PC-3 (cell line): ENCODE measurements at places on chromosomes 13 and 19.

DNA sequence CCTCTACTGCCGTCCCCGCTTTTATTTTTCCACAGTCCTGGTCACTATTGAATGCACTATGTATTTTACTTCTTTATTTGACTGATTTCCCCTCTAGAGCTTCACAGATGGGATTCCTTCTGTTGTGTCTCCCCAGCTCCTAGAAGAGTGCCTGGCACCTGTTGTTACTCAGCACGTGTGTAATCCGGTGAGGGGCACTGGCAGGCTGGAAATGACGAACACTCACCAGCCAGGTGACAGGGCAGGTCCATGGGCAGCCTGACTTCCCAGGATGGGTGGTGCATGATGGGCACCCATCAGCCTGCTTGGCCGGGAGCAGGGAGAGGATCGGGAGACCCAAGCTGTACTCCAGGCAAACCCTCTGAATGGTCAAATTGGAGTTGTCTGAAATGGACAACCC lies 67.2 kb downstream of the CEBPG start:
- no peaks in the 10 kb centered on the region for H3K4me1 ChIP-seq
- no peak overlapping the region for H3K27ac ChIP-seq
- no peaks in the 10 kb centered on the region for H3K27me3 ChIP-seq
- no peak for DNase-seq
- no peaks in the 10 kb centered on the region for H3K36me3 ChIP-seq
- no peak overlapping the region for H3K4me3 ChIP-seq

- DNase-seq: peak; percentile 10
- no peak overlapping the region; the same call in 1 of the 2 replicates for H3K27ac ChIP-seq
- H3K4me3 ChIP-seq: peak overlapping the region; percentile 74
These were observed 108.8 kb downstream of the KCTD15 start for GRCh38 chr19:33905473-33905936.

DNA sequence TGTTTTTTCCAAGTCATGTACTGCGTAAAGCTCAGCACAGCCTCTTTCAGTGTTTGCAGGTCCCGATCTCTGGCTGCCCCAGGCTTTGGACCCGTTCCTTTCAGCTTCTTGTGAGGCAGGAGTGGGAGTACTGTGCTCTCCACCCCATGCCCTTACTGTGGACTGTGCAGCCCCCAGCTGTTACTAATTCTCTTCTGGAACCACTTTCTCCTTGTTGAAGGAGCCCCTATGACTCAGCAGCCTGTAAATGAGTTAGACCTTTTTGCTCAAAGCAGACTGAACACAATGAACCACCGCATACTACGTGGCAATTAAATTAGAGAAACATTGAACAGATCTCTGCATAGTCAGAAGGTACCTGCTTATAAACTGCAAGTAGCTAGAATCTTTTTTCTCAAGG lies 39.0 kb downstream of the SERTM1 start:
- H3K36me3 ChIP-seq: no peaks in the 10 kb centered on the region
- H3K4me1 ChIP-seq: no peaks in the 10 kb centered on the region
- DNase-seq: peak; percentile 18
- no peaks in the 10 kb centered on the region for H3K27me3 ChIP-seq

GRCh38 chr13:42820451-42820850 lies 39.1 kb downstream of the FAM216B start:
- no peak overlapping the region for H3K4me3 ChIP-seq
- H3K4me1 ChIP-seq: peaks cover 11% of the 10 kb centered on the region
- no peak for DNase-seq
- H3K27me3 ChIP-seq: no peaks in the 10 kb centered on the region
- H3K27ac ChIP-seq: no peak overlapping the region
- H3K36me3 ChIP-seq: no peaks in the 10 kb centered on the region

GRCh38 chr13:97030705-97031452 lies 36.6 kb upstream of the OXGR1 start:
- no peaks in the 10 kb centered on the region for H3K27me3 ChIP-seq
- no peak overlapping the region for H3K4me3 ChIP-seq
- H3K4me1 ChIP-seq: no peaks in the 10 kb centered on the region; the same call in 1 of the 2 replicates
- H3K27ac ChIP-seq: no peak overlapping the region

- H3K4me3 ChIP-seq: no peak overlapping the region
- H3K4me1 ChIP-seq: no peaks in the 10 kb centered on the region
- H3K27ac ChIP-seq: no peak overlapping the region
- no peaks in the 10 kb centered on the region for H3K27me3 ChIP-seq
- DNase-seq: no peak
These were observed 339.0 kb downstream of the DCT start for GRCh38 chr13:94140511-94140910.

GRCh38 chr13:99005609-99006008 lies 27.7 kb upstream of the DOCK9 start:
- H3K27me3 ChIP-seq: no peaks in the 10 kb centered on the region
- no peak for DNase-seq
- H3K27ac ChIP-seq: no peak overlapping the region
- no peaks in the 10 kb centered on the region for H3K4me1 ChIP-seq

DNA sequence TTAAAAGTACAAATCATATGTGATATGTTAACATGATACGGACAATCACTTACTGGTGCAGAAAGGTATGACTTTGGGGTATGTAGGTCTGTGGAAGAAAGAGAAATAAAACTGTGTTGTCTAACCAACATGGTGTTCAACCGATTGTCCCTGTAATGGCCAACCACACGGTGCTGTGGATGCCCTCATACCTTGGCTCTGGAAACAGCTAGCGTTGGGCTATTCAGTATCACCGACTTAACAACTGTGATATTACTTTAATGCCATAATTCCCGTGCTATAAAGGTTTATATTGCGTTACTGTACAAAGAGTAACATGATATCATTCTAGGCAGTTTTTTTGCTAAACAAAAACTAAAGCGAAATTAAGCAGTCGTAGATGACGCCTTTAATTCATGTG lies 448.3 kb downstream of the EFNB2 start:
- no peak overlapping the region for H3K4me3 ChIP-seq
- H3K27ac ChIP-seq: no peak overlapping the region
- H3K27me3 ChIP-seq: no peaks in the 10 kb centered on the region
- DNase-seq: no peak

DNA sequence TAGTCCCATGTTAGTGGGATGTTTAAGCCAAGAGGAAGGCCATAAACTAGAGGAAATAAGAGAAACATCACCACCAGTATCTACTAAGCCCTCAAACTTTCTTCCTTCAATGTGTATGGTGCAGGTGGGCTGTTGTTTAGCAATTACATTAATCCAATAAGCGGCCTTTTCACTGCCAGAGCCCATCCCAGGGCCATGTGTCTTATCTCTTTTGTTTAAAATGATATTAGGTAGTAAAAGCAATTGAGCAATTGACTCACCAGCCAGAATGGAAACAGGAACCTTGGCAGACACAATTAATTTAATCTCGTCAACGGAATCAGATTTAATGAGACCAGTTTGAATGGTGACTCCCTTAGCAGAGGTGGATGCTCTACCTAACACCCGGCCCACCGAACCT lies 1503.5 kb downstream of the UQCRFS1 start:
- H3K4me3 ChIP-seq: no peak overlapping the region
- no peaks in the 10 kb centered on the region for H3K4me1 ChIP-seq
- H3K36me3 ChIP-seq: no peaks in the 10 kb centered on the region
- DNase-seq: no peak
- no peaks in the 10 kb centered on the region for H3K27me3 ChIP-seq

DNA sequence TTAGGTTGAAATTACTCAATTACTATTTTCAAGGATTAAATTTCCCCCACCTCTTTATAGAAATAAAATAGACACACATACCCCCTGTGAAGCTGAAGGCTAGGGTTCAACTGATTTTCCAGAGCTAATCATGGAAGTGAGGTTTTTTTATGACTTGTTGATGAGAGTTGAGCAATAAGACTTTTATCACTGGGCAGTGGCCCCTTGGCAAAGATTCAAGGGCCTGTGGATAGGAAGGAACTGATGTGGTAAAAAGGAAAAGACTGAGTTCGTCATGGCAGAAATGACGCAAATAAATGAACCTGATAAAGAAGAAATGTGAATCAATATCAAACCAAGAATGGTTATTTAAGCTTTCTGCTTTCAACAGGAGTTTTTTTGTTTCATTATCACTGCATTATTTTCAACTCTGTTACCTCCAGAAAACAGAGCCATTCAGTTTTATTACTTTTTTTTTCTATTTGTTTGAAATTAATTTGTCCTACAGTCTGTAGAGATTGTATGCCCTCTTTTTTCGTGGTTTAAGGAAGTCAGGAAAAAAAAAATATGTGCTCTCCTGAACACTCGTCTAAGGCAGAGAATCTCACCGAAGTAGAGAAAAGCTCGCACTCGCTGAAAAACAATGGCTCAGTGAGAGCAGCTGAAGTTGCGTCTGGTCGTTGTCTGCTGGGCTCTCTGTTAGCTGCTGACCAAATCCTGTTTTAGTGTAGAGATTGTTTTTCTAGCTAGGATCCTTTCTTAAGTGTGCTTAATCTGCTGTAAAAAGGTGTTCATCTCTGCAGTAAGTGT lies 38.9 kb downstream of the STOML3 start:
- H3K36me3 ChIP-seq: no peaks in the 10 kb centered on the region
- no peak overlapping the region for H3K4me3 ChIP-seq
- DNase-seq: no peak
- peaks cover 8% of the 10 kb centered on the region for H3K4me1 ChIP-seq
- H3K27me3 ChIP-seq: no peaks in the 10 kb centered on the region

DNA sequence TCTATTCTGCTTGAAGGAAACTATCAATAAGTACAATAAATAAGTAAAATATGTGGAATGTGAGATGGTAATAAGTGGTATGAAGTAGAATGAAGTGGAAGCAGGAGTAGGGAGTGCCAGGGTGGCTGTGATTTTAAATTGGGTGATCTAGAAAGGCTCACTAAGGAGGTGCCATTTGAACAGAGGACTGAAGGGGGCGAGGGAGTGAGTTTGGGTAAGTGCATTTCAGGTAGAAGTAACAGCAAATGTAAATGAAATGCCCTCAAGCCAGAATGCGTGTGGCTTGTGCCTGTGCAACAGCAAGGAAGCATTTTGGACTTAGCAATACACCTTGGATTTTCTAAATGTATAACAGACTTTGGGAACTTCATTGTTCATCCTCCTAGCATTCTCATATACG lies 77.1 kb downstream of the CCNA1 start:
- DNase-seq: peak; percentile 22
- H3K27ac ChIP-seq: no peak overlapping the region
- no peaks in the 10 kb centered on the region for H3K27me3 ChIP-seq
- H3K4me1 ChIP-seq: no peaks in the 10 kb centered on the region

DNA sequence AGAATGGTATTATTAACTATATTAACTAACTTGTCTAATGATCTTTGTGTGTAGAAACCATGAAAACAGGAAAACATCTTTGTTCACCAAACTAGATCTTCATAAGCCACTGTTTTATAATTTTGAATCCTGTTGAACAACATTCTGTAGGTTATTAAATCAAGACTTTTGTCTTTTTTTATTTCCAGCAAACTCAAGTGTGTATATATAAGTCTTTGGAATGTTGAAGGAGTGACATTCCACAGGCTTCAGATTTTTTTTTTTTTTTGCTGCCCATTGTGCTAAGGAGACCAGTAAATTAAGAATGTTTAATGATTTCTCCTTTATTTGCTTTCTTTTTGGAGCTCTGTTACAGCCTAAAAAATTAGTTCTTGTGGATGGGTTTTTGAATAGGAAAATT lies 89.6 kb downstream of the LMO7 start:
- peaks cover 31% of the 10 kb centered on the region for H3K4me1 ChIP-seq
- no peaks in the 10 kb centered on the region for H3K27me3 ChIP-seq
- DNase-seq: peak; percentile 17
- peak overlapping the region; percentile 98 for H3K27ac ChIP-seq

DNA sequence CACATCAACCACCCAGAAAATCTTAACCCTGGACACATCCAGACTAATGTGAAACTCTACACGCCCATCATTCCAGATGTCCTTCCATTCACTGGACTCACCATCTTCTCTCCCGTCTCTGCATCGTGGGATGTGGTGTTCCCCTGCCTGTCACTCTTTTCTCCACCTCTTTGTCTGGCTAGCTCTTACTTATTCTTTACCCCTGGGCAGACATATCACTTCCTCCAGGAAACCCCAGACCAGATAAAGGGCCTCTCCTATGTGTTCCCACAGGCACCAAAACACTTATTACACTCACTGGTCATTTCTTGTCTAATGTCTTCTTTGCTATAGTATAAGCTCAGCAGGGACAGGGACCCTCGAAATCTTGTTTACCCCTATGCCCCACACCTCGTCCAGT lies 109.3 kb upstream of the IPO5 start:
- DNase-seq: no peak
- H3K36me3 ChIP-seq: no peaks in the 10 kb centered on the region
- H3K4me1 ChIP-seq: no peaks in the 10 kb centered on the region
- H3K27ac ChIP-seq: no peak overlapping the region

DNA sequence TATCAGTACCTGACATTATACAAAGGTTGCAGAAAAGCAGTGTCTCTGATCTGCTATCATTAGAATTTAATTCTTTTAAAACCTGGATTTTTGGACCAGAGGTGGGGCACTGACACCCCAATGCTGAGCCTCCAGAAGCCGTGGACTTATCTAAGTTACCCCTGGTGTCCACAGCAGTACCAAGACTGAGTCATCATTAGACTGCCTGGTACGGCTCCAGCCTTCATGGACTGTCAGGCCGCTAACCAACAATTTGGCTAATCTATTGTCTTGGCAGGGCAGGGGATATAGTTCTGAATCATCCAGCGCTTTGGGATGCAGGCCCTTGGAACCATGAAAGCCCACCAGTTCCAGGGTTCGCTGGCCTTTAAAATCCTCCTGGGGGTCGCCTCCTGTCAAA lies 78.3 kb downstream of the TSHZ3 start:
- H3K4me3 ChIP-seq: no peak overlapping the region
- no peaks in the 10 kb centered on the region for H3K27me3 ChIP-seq

- DNase-seq: no peak
- H3K36me3 ChIP-seq: no peaks in the 10 kb centered on the region
These were observed 16.4 kb downstream of the FPR3 start for GRCh38 chr19:51811344-51811743.

DNA sequence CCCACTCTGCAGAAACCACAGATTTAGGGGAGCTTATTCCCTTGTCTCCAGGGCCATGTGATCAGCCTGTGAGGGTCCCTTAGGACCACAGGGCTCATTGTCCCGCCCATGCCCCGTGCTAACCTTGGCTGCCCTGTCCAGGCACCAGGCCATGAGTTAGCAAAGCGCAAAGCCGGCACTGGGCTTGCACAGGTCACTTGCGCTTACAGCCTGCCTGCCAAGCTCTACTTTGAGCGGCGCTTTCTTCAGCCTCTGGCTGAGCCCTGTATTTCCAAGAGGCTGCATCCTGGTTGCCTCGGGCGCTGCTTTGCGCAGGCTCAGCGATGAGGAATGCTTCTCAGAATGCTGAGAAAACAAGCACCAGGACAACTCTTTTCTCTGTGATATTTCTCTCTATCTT lies 188.0 kb downstream of the TDRD3 start:
- H3K27ac ChIP-seq: no peak overlapping the region
- H3K4me1 ChIP-seq: no peaks in the 10 kb centered on the region
- DNase-seq: no peak

- H3K27ac ChIP-seq: no peak within 1 kb of the TSS
- H3K27me3 ChIP-seq: no peaks in the 10 kb centered on the region
- H3K4me1 ChIP-seq: no peaks in the 10 kb centered on the region
- no peak for DNase-seq
- H3K4me3 ChIP-seq: peak within 1 kb of the TSS; percentile 69
These were observed at the start of gene PCDH20 for GRCh38 chr13:61415749-61416148. TSS of gene PCDH20 (minus strand) at chr13:61415849. CDS start at chr13:61415158, 691 bp downstream.
